ENCODE measurements at places on chromosomes 7 and 10. TPM values are rescaled to one million over a fixed set of nuclear protein-coding genes. Genes with fewer than 3 reads are reported as not detected.

GRCh38 chr10:98224509-98224908 lies 43.5 kb downstream of the LOXL4 start:
- DNase-seq = no peak
- no peak overlapping the region for H3K27ac ChIP-seq
- H3K4me3 ChIP-seq = no peak overlapping the region

DNA sequence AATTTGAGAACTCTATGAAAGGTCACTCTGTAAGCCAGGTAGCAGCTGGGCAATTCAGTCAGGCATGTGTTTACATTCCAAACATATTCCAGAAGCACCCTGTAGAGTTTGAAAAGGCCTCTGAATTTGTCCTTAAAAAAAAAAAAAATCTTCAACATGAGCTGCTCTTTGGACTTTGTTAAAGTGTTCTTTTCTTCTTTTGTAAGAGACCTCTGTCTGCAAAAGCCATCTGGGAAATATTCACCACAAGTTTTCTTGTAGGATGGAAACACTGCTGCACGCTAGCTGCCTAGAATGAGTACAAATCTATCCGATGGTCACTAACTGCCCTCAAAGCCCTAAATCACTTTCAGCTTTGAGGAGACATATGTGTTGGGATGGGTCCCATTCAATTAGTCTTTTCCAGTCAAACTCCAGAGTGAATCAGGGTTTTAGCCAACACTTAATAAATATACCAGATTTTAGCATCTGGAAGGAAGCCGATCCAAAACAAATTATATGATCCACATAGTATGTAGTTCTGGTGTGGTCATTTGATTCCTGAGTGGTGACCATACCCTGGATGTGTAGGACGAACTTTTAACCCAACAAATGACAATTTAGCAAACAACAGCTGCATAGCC lies 85.9 kb downstream of the CD36 start:
- no peak overlapping the region for H3K27ac ChIP-seq
- DNase-seq = no peak
- no peak overlapping the region for H3K4me3 ChIP-seq
- peaks cover 16% of the 10 kb centered on the region for H3K4me1 ChIP-seq
- H3K27me3 ChIP-seq = no peaks in the 10 kb centered on the region

- no peak for DNase-seq
- no peak overlapping the region for H3K4me3 ChIP-seq
- peaks cover 12% of the 10 kb centered on the region for H3K4me1 ChIP-seq
- H3K27me3 ChIP-seq = peaks cover 3% of the 10 kb centered on the region
- H3K27ac ChIP-seq = peak overlapping the region; percentile 24
Measured at GRCh38 chr10:98563811-98564210, 117.1 kb upstream of the HPS1 start.

GRCh38 chr7:120990468-120991118 lies 2.1 kb downstream of the CPED1 start:
- H3K4me3 ChIP-seq = peak overlapping the region; percentile 88
- no peak for DNase-seq
- peaks cover 20% of the 10 kb centered on the region for H3K4me1 ChIP-seq
- H3K27me3 ChIP-seq = peaks cover 36% of the 10 kb centered on the region

GPR15LG gene
- 0.70 TPM for total RNA-seq

BEND7 gene
- total RNA-seq = 16.4 TPM

Measured in type B pancreatic cell (in vitro differentiated cells).